ENCODE measurements at places on chromosomes 5 and 9.

GRCh38 chr9:83056174-83056573 is 6.8 kb downstream of the RASEF start:
- DNase-seq = no peak

GRCh38 chr5:57262541-57262940 is 88.7 kb downstream of the GPBP1 start:
- DNase-seq = no peak

DNA sequence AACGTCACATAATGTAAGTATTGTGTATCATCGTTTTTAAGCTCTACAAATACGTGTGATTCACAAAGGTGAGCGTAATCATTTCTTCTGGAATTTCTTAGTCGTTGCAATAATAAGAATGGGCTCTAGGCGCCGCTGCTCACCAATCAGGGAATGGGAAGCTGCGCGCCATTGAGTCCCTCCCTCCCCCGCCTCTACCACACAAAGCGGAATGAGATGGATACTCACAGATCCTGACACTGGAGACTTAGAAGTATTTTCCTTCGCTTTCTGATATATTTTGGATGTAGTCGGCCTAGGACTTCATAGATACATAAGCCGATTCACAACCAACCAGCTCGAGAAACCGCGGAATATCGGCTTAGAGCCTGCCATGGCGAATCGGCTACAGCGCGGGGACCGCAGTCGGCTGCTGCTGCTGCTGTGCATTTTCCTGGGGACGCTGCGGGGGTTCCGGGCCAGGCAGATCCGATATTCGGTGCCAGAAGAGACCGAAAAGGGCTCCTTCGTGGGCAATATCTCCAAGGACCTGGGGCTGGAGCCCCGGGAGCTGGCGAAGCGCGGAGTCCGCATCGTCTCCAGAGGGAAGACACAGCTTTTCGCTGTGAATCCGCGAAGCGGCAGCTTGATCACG is at the start of gene PCDHGA11:
Gene PCDHGA11 (plus strand): TSS at position 197 of the 634 bp plus-strand sequence. CDS start 177 bp downstream, at position 374.
- DNase-seq = no peak

- DNase-seq = no peak
These were observed 22.8 kb upstream of the RGMB start for GRCh38 chr5:98750693-98751092.

GRCh38 chr9:83066771-83067170 is 3.8 kb upstream of the RASEF start:
- DNase-seq = no peak

DNA sequence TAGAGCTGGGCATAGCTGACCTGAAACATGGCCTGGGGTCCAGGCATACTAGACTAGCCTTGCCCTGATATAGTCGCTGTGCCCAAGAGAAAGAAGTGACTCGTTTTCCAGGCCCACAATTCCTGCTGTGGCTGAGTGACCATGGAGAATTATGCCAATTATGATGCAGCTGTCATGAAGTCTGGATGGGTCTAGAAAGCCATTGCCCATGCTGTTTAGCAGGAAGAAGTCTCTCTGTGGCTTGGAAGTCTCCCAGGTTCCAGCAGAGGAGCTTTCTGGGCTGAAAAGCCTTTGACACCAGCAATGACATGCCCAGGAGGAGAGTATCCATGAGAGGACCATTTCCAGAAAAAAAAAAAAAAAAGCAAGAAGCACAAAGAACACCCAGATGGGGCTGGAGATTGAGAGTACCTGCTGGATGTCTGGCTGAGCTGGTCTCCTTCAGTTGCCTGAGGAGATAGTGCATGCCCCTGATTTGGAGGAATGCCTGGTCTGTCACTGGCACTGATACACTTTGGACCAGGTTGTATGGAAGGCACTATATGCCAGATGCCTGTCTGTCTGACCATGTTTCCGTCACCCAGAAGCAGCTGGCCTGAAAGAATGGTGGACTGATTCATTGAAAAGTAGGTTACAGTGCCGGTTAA is 128.0 kb upstream of the EPB41L4A start:
- DNase-seq = no peak

GRCh38 chr5:352639-353611 is 31.4 kb downstream of the AHRR start:
- DNase-seq = no peak

DNA sequence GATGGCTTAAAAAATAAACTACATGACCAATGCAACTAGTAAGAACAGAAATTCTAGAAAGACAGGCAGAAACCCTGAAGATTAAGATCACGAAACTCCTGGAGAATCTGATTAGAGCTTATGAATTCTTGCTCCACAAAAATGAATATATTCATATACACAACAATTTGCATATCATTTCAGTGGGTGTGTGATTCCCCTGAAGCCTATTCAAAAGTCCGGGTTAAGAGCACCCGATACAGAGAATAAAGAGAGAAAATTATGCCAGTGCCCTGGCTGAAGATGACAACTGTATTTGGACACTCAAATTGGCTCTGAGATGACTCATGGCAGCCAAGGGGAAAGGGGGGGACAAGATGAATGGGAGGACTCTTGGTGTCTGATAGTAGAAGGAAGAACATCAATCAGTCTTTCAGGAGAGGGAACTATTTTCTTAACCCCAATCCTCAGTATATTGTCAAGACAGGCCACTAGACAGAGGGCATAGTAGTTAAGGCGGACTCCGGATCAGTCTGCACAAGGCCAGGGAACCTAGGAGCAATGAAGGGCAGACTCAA is 6.0 kb downstream of the TMOD1 start:
- no peak for DNase-seq

DNA sequence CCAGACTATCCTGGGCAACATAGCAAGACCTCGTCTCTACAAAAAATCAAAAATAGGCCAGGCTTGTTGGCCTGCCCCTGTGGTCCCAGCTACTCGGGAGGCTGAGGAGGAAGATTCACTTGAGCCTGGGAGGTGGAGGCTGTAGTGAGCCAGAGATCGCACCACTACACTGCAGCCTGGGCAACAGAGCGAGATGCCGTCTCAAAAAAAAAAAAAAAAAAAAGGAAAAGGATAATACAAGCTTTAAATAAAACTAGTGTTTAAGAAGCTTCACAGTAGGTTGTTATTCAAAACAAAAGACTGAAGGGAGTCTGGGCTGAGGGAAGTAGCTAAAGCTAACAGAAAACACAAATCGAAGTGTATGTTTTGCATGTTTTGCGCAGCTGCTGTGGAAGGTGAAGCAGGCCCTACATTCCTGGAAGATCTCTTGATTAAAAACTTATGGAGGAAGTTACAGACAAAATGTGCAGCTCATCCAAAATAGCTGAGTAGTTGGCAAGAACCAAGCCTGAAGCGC is 581 bp upstream of the C9orf40 start:
- DNase-seq = no peak

DNA sequence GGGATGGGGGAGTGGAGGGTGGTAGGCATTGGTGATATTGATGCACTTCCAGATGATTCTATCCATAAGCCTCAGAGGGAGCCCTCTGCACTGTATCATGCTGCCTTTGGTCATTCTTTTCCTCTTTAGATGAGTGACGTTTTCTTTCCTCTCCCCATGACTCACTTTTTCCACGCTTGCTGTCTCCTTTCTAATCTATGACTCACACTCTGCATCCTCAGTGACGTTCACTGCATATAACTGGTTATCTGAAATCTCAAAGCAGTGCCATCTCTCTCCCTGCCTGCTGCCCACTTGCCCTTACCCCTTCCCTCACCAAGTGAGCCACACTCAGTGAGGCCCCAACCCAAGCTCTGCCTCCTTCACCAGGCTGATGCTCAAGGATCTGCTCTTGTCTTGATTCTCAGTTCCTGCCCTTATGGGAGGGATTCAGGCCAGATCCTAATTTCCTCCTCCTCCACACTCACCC is 31.6 kb downstream of the PTGS1 start:
- peak; percentile 70 for DNase-seq

- DNase-seq = no peak
These were observed 995 bp downstream of the IPPK start for GRCh38 chr9:92668746-92669526.

DNA sequence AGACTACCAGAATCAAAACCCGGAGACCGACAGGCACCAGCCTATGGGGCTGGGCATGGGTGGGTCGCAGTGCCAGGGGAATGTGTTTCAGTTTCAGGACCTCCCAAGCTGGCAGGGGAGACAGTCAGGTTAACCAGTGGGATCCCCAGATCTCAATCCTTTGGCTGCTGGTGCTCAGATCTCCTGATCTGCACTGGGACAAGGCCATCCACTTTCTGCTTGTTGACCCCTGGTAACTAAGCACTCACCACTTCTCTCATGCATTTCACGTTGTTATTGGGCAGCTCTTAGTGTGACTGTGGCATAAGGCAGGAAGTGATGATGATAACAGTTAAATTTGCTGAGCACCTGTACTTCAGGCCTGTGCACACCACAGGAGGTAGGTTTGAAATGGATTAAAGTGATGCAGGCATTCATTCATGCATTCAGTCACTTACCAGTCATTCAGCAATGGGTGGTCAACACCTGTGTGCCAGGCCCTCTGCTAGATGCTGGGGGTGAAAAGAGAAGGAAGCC is 42.1 kb upstream of the STXBP1 start:
- DNase-seq = no peak

GRCh38 chr9:113513536-113513935 is 50.0 kb downstream of the RGS3 start:
- DNase-seq = no peak

GRCh38 chr5:96662725-96663518 is 746 bp downstream of the CAST start:
- DNase-seq = peak; percentile 70

- no peak for DNase-seq
These were observed 51.7 kb upstream of the NFIB start for GRCh38 chr9:14365670-14366069.

DNA sequence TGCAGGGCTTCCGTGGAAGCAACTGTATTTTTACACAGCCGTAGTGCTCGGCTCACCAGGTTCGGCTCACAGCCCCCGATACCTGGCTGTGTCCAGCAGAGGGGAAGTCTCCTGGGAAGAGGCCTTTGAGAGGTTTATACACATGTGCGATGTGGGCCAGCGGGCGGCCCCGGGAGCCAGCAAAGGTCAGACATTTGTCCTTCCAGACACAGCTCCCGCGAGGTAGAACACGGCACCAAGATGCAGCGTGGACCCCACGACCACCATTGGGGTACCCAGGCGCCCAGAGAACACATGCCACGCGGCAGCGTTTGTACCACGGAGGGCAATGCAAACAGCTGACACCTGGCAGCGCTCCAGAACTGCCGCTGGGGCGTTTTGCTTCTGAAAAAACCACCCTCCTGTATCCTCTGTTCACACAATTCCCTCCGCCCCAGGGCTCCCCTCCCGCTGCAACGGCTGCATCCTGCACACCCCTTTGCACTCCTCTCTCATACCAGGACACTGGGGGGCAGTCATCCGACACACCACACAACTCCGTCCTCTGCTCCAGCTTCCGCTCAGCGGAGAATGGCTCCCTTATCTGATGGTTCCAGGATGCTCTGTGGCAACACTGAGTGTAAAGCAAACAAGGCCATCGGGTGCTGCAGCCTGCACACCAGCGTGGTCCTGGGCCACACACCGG is 235.3 kb downstream of the SYK start:
- DNase-seq = no peak

DNA sequence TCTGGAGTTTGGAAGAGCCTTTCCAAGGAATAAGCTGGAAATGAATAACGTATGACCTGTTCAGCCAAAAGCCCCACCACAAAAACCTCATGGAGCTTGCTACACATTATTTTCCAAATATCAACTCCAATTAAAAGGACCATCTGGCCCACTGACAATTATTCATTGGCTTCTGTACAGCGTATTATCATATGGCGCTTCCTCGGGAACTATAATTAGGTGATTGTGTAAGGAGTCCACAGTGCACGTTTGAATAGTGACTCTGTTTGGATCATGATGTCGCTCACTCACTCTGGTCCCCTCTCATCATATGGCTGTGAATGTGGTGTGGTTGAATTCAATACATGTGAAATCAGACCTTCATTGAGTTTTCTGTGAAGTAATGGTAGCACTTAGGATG is 52.1 kb downstream of the GDNF start:
- DNase-seq = no peak

DNA sequence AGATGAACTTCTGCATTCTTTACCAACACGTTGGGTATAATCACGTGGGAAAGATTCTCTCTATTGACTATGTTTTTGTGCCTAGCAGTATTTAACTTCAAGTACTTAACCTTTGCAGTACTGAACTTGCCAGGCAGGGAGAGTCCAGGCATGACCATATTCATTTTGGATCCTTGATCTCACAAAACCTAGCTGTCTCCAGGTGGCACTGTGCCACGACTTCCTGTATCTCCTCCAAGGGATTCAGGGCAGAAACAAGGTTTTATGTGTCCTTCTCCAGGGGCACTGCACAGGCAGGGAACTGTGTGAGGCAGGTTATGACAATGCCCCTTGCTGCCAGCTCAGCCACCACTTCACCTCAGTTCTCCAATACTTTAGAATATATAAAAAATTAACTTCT is 11.7 kb upstream of the IFNA5 start:
- DNase-seq = no peak

GRCh38 chr9:35026671-35027070 is 37.1 kb downstream of the DNAJB5 start:
- no peak for DNase-seq

- DNase-seq = no peak
These were observed 86.6 kb downstream of the MED27 start for GRCh38 chr9:131992906-131993657.

DNA sequence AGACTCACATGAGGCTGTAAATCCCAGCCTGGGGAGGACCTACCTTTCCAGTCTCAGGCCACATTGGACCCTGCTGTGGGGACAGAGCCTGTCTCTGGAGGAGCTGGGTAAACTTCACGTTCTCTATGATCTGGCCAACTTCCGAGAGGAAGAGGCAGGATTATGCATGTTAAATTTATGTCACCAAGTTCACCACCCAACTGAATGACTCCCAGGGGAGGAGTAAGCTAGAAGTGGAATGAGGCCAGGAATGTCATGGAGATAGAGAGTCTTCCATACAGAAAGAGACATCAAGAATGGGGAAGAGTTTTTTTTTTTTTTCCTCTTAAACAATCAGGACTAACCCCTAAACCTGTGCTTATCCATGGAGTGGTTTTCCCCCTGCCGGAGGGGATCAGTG is 90.3 kb upstream of the PALM2AKAP2 start:
- DNase-seq = no peak

DNA sequence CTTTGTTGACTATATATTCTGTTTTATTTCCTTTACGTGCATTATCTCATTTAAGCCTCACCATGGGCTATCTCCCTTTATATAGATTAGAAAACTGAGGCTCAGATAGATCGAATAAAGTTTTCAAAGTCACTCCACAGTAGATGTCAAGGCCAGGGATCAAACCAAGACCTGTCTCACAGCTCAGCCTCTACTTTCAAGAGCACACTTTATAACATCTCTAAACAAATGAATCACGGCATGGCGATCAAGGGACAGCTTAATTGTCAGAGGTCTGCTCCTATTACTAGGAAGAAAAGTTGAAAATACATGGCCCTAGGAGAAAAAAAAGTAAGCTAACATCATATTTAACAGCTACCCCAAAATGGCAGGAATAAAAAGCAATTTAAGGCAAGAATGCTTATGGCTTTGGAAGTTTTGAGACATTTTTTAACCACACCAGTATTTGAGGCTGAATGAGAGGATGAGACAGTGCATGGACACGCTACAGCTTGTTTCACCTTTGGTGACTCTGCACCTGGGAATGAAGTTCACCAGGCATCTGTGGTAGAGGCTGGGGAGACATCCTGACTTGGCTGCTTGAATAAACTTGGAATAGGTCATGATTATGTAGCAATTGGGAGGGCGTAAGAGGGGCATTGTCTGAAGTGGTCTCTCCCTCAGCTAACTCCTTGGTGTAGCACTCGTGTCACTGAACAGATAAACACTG is 486.8 kb upstream of the WWC1 start:
- peak; percentile 86 for DNase-seq
